ENCODE measurements at places on chromosomes 3 and 15. TPM values are rescaled to one million over a fixed set of nuclear protein-coding genes. Genes with fewer than 3 reads are reported as not detected.

DNA sequence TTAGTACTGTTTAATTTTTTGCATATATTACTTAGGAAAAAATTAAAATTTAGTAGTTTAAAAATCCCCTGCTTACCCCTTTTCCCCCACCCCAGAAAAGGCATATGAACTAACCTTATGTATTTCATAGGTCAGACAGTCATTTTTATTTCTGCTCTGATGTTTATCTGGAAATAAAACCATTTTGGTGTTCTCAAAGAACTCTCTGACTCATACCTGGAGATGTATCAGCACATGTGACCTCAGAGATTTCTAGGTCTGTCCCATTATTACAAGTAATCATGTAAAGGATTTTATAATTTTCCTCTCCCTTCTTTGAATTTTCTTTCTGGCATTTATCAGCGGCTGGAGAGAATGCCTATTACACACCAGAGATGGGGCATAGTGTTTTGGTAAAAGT, 14.1 kb upstream of the CCR8 start:
- DNase-seq = no peak

The MOBP gene
- 0.09 TPM for polyA plus RNA-seq

GRCh38 chr15:95448531-95449229, 881.8 kb upstream of the NR2F2 start:
- no peak for DNase-seq

GRCh38 chr3:194269610-194270145, 81.5 kb downstream of the CPN2 start:
- no peak for DNase-seq

DNA sequence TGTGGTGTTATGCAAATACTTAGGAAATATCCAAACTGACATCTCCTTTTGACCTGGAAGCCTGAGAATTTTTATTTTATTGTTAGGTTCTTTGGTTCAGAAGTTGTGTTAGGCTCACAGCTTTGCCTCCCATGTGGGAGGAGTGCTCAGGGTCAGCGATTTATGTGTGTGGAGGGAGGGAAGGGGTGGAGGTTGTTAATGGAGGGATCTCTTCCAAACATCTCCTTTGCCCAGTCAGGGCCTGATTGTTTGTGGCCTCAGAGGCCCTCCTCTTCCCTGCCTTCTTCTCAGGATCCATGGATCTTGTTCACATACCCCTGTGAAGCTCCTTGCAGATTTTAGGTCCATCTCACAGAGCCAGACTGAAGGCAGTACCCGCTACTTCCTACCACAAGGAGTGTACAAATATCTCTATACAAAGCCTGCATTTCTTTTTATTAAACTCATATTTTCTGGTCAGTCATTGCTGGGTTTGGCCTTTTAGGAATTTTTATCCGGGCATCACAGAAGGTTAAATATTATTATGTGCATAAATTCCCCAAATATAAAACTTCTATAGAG, 40.3 kb downstream of the BBX start:
- DNase-seq = no peak

DNA sequence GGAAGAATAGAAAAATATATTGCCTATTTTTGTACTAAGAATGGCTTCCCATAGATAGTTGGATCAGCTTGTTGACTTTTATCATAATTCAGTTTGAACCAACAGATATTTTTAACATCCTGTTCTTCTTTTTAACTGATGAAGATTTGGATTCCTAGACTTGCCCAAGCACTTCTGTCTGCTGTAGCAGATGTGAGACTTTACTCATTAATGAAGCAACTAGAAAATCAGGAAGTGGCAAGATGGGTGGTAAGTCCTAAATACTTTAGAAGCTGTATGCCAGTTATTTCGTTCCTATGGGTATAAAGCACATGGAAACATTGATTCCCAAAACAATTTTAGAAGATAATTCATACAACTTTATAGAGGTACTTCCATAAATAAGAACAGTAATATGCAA, 8.4 kb downstream of the PIGB start:
- no peak for DNase-seq

DNA sequence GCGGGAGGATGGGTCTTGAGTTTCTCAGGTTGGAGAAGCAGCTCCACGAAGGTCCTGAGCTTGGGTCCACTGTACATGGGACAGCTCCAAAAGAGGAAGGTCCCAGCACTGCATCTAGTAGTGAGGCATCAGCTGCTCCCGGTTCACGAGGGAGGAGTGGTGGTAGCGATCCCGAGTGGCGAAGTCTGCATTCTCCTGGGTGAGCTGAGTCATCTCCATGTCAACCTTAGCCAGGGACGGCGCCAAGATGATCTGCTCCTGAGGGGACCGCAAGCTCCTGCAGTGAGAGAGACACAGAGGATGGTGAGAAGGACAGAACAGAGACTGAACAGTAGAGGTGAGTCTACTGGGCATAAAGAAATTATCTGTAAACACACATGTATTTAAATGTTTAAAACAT, 28.0 kb upstream of the HEG1 start:
- DNase-seq = no peak

DNA sequence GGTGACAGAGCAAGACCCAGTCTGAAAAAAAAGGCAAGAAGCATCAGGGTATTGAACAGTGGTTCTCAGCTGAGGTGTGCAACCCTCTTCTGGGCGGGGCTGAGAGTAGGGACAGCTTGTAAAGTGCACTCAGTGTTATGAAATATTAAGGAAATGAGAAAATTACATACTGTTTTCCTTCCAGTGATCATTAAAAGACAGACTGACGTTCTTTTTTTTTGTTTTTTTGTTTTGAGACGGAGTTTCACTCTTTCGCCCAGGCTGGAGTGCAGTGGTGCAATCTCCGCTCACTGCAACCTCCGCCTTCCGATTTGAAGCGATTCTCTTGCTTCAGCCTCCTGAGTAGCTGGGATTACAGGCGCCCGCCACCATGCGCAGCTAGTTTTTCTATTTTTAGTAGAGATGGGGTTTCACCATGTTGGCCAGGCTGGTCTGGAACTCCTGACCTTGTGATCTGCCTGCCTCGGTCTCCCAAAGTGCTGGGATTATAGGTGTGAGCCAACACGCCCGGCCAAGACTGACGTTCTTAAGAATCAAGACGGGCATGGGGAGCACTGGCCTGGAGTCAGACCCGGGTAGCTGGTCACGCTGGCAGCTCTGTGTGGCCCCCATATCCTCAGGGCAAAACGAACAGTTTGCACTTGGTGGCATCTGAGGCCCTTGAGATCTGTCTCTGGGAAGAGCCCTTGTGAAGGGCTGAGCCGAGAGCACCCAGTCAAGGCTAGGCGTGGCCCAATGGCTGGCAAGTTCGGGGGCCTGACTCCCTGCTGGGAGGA, 11.4 kb downstream of the MAN2A2 start:
- no peak for DNase-seq

The CEP19 gene
- polyA plus RNA-seq = 1.6 TPM

The SEMA3F gene
- polyA plus RNA-seq = 9.0 TPM

GRCh38 chr3:60250206-60250605, 1001.0 kb downstream of the FHIT start:
- no peak for DNase-seq

The HES1 gene
- 30.3 TPM for polyA plus RNA-seq

DNA sequence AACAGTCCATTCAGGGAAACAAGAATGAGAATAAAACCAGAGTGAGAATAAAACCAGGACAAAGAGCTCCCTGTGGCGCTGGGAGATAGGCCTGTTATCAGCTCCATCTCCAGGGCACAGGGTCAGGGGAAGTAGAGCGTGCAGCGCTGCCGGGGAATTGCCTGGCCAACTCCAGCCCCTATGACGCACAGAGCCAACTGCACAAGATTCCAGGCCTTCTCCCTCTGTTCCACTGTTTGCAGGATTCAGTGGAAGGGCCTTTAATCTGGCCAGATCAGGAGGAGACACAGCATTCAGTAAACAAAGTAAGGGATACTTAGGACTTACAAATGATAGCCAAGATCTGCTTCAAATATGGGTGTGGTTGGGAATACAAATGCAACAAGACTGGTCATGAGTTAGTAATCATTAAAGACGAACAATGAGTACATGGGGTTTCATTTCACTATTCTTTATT, 49.4 kb downstream of the ITGB5 start:
- no peak for DNase-seq

DNA sequence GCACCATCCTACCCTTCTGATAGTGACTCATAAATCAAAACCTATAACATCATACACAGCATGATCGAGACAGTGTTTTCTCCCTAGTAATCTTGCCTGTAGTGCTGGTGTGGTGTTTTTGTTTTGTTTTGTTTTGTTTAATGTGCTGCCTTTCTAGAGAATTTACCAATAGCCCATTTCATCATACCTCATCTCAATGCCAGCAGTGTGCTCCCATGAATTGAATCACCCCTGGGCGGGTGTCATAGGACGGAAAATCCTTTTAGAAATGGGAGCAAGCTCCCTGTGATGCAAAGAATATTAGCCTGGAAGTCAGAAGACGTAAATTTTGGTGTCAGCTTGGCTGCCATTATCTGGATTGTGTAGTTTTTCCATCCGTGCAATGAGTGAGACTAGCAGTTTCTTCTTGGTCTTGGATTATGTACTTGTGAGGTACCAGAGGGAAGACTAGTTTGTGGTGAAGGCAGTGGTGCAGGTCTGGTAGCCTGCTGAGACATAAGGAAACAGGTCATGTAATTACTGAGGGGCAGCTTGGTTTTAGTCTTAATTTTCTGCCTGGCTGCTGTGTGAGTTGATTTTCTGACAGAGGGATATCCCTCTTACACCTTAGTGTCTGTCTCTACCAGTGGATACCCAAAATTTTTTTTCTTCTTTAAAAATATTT, 29.9 kb downstream of the IGSF10 start:
- DNase-seq = no peak

GRCh38 chr15:67180035-67180434, 74.4 kb downstream of the AAGAB start:
- DNase-seq = no peak

The ERICH6 gene
- polyA plus RNA-seq = 0.11 TPM

The BMF gene
- 10.8 TPM for polyA plus RNA-seq

DNA sequence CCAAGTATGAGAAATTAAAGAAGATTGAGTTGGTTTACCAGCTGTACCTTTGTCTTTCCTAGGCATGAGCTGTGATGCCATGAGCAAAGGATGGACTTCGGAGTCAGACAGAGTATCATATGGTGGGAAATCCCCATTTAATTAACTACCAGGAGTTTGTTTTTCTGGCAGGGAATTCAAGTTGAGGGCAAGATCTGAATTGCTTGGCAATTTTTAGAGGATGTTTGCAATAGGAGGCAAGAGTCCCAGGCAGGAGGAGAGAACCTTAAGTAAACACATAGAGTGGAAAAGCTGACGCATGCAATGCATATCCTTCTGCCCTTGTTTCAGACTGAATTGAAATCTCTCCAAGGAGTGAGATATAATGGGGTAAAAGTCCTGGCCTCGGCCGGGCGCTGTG, 569.7 kb upstream of the MDFIC2 start:
- DNase-seq = no peak

- DNase-seq = no peak
Measured at GRCh38 chr3:194552327-194552949, 65.6 kb upstream of the ATP13A3 start.

DNA sequence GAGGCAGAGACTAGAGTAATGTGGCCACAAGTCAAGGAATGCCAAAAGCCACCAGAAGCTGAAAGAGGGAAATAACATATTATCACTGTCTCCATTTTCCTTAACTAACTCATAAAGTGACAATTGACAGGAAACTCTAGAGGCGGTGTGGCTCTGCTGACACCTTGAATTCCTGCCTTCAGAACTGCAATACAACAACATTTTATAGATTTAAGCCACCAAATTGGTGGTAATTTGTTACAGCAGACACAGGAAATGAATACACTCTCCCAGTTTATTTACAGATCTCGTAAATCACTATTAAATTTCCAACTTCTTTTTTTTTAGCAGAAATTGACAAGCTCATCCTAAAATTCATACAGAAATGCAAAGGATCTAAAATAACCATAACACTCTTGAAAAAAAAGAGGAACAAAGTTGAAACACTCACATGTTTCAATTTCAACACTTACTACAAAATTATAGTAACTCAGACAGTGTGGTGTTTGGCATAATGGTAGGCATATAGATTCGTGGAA, 449.9 kb downstream of the OTOL1 start:
- DNase-seq = no peak

DNA sequence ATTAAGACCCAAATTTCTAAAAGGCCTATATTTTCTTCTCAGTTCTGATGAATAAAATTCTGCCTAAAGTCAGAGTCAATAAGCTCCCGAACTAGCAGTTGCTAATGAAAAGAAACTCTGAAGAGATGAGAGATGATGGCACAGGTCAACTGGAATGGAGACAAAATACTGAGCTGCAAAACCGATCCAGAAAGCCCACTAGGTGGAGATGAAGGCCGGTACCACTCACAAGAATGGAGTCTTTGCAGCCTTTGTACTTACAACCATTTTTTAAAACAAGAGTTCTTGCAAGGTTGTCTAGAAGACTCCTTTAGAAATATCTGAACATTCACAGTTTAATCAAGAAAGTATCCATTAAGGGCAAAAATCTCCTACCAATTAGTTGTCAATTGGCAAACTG, 119.9 kb upstream of the TJP1 start:
- no peak for DNase-seq

- no peak for DNase-seq
Measured at GRCh38 chr3:72999951-73000350, 3.3 kb downstream of the PPP4R2 start.

DNA sequence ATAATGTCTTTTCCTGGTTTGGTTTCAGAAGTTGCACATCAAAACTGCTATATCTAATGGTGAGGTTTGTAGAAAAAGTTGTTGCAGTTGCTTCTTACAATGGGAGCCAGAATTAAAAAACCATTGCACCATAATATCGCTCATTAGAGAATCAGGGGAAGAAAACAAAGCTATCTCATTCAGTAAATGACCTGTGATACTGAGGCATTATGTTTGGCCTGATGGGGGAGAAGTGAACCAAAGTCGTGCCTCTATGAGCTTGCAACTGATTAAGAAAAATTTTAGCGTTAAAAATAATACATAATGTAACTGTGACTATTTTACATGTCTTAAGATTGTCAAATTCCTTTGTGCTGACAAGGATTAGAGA, 60.2 kb upstream of the ARHGEF26 start:
- DNase-seq = no peak

DNA sequence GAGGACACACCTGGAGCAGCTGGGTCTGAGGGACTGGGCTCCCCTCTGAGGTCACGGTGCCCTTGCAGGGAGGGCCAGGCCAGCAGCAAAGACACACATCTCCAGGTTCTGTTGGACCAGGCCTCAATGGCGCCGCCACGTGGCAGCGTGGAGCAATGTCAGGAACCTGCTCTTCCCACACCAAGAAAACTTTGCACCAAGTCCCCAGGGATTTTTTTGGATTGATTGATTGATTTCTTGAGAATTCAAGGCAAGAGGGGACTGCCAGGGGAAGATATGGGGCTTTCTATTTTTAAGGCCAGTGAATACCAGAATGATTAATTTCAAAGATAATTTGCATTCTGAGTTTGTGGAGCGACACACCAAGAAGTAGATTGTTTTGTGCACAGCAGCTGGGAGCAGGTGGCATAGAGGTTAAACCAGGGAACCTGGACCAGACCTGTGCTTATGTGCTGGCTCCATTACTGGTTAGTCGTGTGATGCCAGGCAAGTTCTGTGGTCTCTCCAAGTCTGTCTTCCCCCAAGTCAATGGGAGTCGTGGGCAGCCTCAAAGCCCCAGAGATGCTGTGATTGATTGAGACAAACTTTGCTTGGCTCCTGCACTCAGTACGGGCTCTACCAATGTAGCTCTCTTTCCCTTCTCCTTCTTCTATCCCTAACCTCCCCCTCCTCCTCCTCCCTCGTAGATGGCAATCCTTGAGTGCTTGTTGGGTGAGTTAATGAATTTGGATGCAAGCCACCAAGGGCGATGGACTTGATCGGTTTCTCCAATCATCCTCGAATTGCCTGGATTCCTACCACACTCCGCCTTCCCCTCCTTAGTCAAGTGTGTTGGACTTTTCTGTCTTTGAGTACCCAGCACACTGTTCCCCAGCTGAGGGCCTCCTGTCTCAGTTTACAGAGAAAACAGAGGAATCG, 96.2 kb upstream of the TRPM1 start:
- no peak for DNase-seq

The PLCL2 gene
- polyA plus RNA-seq = 13.7 TPM
